ENCODE measurements at places on chromosomes 2 and 18.

GRCh38 chr18:77059294-77059916 is 73.2 kb downstream of the MBP start:
- no peak for DNase-seq

DNA sequence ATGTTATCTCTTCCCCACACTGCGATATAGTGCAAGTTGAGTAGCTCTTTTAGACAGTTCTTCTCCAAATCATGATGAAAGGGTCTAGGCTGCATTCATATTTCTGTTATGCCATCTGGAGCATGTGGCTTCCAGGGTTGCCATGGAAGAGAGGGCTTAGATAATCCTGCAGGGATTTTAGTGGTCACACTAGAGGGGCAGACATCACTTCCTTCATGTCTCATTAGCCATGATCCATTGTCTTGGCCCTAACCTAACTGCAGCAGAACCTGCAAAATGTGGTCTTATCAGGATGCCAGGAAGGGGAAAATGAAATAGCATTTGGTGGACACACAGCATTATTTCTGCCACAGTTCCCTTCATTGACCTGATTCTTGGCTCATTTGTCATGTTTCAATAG is 83.1 kb downstream of the ADAM23 start:
- DNase-seq = no peak

GRCh38 chr2:226875438-226876225 is 39.8 kb downstream of the RHBDD1 start:
- no peak for DNase-seq

GRCh38 chr2:60438131-60438530 is 115.3 kb downstream of the BCL11A start:
- DNase-seq = no peak

GRCh38 chr2:11515490-11515981 is 18.3 kb upstream of the GREB1 start:
- no peak for DNase-seq

DNA sequence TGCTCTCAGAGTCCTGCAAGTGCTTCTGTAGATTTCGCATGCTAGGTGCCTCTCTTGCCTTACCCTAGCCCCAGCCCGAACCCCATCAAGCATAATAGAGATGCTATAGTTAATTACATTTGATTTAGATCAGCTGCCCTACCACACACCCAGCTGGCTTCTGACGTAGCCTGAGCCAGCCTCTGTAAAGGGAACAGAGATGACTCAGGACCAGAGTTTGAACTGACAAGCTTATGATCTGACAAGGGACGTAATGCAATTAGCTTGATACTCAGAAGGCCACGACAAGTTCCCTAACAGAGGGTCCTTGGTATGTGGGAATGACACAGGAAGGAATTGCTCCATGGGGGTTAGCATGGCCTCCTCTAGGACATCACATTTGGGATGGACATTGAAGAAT is 126.6 kb downstream of the LRATD1 start:
- DNase-seq = no peak

- DNase-seq = no peak
Measured at GRCh38 chr2:220764171-220764570, 807.9 kb downstream of the EPHA4 start.

DNA sequence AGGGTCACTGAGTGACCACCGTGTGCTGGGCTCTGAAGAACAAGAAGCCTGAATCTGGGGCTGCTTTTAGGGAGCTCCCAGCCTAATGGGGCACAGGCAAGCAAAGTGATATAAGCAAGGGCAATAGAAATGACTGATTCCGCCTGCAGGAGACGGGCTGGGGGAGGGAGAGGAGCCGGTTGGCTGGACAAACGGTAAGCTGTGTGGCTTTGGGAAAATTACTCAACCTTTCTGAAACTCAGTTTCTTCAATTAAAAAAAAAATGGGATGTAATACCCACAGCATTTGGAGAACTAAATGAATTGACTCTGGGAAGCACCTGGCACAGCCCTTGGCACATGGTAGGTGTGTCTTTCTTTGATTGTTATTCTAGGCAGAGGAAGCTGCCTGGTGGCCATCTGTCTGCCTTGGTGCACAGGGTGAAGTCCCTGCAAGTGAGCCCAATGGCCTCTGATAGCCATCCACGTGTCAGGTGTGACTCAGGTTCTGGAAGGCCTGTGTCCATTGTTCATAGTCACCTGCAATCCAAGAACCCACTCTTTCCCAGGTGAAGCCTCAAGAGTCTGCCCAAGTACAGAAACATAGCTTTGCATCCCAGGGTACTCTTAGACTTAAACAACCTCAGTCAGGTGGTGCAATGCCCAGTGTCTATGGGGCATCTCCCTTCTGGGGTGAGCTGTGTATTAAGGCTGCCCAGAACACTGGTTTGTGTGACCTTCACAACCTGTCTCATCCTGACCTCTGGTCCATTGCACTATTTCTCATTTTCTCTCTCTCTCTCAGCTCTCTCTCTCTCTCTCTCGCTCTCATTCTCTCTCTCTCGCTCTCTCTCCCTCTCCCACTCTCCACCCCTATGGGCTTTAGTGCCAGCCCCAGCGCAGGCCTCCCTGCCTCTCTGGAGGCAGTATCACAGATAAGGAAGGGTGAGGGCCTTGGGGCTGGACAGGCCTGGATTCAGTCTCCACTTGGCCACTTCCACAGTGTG is 30.0 kb upstream of the NTSR2 start:
- no peak for DNase-seq

DNA sequence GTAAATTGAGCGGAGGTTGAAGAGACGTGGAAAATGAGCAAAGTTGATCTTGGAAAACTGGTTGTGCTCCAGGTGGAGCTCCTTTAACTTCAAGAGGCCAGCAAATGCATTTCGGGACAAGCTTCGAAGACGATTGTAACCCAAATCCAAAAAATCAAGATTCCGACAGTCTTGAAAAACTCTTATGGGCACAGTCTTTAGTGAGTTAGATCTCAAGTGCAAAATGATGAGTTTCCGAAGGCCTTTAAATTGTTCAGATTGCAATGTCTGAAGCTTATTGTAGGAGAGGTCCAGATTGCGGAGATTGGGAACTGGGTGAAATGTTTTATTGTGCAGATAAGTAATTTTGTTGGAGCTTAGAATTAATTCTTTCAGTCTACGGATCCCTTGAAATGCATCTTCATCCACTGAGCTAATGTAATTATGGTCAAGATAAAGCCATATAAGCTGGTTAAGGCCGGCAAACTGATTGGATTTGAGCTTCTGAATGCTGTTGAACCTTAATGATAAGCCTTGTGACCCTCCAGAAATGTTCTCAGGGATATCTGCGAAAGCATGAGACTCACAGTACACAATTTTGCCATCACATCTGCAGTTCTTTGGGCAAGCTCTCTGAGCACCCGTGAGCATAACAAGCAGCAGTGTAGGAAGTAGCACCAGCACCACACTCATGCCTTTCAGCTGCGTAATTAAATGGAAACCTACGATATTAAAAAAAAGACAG is 2.9 kb downstream of the LRRTM4 start:
- no peak for DNase-seq

GRCh38 chr2:177474998-177475397 is 82.4 kb downstream of the AGPS start:
- no peak for DNase-seq

DNA sequence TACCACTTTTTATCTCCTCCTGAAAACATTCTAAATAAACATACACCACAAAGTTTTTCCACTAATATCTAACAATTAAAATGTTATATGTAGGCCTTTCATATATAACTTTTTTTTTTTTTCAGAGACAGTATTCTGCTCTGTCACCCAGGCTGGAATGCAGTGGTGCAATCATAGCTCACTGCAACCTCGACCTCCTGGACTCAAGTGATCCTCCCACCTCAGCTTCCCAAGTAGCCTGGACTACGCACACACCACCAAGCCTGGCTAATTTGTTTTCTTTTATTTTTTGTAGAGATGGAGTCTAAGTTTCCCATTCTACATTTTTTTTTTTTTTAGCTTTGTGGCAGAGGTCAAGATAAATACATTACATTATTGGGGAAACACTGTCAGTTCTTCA is 1612.6 kb upstream of the NXPH2 start:
- DNase-seq = no peak

- no peak for DNase-seq
Measured at GRCh38 chr2:38676681-38677080, 10.8 kb downstream of the GALM start.

DNA sequence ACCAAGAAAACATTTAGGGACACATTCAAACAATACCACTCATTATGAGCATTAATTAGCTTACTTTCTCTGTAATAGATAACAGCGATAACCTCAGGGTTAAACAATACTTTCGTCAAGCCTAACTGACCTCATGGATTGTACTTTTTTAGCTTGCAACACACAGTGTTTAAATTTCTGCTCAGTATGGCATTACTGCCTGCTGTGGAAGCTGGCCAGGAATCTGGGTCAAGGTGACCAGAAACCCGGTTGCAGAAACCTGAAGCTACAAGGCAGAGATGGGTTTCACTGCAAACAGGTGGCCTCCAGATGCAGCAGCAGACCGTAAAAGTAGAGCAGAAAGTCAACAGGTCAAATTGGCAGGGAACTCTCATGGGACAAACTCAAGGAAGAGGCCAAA is 123.8 kb upstream of the FHL2 start:
- no peak for DNase-seq

DNA sequence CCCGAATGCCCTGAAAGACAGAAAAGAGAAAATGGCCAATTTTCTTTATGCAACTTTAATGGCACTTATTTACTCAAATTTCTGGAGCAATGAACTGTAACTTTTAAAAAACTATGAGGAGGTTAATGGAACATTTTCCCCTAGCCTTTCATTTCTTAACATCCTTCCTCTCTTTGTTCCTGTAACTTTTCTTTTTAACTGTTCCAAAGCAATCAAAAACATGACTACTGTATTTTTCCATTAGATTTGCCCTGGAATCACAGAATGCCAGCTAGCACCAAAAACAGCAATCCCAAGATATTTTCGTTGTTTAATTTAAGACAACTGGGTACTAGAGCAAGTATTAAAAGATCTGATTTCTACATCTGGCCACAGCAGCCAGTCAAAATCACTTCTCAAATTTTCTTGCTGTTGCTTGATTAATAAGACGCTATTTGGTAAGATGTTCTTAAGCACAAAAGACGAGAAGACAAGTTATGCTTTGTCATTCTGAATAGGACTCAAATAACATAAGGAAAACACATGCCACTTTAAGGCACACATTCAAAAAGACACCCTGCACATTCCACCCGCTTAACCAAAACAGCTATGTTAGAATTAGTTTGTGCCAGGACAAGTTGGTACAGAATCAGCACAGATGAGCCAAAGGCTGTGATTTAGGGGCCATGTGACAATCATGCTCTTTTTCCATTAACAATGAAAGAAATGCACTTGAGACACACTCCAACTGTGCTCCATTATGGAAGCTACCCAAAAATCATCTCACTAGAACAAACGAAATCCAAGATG is 3.6 kb downstream of the STARD7 start:
- no peak for DNase-seq

GRCh38 chr2:107001551-107001950 is 115.6 kb upstream of the ST6GAL2 start:
- no peak for DNase-seq

- DNase-seq = no peak
Measured at GRCh38 chr18:69980982-69981804, 33.5 kb upstream of the CD226 start.

GRCh38 chr2:226477221-226478108 is 322.2 kb downstream of the IRS1 start:
- DNase-seq = no peak

DNA sequence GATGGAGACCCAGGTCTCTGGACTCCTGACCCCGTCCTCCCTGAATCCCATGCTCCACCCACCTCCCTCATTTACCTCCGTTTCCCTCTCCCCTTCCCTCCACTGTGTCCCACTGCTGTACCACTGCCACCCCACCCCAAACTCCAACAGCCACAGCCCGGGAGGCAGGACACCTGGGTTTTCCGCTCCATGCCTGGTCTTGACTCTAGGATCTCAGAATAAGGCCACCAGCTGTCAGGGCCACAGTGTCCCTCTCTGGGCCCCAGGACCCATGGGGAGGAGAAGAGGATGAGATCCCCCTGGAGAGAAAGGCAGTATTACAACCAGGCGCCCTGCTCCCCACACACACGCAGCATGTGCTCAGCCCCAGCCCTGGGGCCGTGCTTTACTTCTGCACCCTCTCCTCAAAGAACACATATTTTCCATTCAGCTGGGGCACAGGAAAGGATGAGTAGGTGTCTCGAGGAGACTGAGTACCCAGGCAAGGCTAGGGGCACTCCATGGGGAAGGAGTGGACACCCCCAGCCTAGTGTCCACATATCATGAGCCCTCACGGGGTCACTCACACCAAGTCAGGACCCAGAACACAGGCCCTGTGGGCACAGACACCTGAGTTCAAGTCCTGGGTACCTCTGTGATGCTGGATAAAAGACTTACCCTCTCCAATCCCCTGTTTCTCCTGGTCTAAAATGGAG is 700 bp downstream of the RUFY4 start:
- no peak for DNase-seq

DNA sequence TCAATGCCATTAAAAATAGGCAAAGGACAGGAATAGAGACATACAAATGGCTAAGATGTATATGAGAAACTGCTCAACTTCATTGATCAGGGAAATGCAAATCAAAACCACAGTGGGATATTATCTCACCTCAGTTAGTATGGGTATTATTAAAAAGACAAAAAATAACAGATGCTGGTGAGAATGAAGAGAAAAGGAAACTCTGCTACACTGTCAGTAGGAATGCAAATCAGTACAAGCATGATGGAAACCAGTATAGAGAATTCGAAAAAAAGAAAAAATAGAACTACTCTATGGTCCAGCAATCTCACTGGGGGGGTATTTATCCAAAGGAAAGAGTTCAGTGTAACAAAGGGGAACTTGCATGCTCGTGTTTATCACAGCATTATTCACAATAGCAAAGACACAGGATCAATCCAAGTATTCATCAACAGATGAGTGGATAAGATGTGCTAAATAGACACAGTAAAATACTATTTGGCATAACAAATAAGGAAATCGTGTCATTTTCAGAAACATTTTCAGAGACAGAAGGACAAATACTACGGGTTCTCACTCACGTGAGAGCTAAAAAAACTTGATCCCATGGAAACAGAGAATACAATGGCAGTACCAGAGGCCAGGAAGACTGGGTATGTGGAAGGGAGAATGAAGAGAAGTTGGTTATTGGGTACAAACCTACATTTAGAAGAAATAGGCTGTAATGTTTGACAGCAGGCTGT is 60.6 kb downstream of the CCDC74A start:
- no peak for DNase-seq

- DNase-seq = no peak
Measured at GRCh38 chr2:96495982-96496629, 9.1 kb downstream of the NEURL3 start.

Data from stimulated activated CD8-positive, alpha-beta memory T cell treated with anti-CD3 and anti-CD28 coated beads, Interleukin-2, amount 100 ng/mL, for 1 hour (primary cell).